ENCODE measurements at places on chromosomes 16 and 17.
A peak's percentile ranks its signal among the peaks of the same experiment; 100 is the strongest.

DNA sequence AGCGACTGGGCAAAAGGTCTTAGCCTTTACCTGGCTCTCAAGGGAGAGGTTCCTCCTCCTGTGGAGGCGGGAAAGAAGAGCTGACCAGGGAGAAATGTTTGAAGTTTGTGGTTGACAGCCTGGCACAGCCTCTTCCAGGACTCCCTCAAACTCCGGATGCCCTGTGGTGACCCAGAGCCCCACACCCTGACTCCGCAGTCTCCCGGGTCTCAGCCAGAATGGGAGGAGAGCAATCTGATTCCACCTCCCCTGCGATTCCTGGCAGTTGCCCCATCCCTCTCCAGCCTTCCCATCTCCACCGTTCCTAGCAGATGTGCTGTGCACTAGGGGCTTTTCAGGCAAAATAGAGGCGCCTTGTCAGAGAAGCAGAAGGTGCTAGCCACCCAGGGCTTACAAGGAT lies 5.5 kb upstream of the DNAI2 start:
- DNase-seq, result no peak

- no peak for DNase-seq
Observed at GRCh38 chr16:21610766-21611165, 11.4 kb downstream of the METTL9 start.

- DNase-seq, result no peak
Observed at GRCh38 chr17:5971969-5972368, 98.2 kb upstream of the WSCD1 start.

DNA sequence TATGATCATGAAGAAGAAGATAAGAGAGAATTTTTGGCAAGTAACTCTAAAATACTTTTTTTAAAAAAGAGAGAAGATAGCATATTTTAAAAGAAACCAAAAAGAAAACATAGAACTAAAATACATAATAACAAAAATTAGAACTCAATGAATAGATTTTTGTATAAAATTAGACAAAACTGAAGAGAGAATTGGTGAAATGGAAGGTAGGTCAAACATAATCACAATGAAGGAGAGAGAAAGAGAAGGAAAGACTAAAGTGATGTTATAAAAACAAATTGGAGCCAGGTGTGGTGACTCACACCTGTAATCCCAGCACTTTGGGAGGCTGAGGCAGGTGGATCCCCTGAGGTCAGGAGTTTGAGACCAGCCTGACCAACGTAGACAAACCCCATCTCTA lies 211.5 kb downstream of the AXIN2 start:
- DNase-seq, result no peak

DNA sequence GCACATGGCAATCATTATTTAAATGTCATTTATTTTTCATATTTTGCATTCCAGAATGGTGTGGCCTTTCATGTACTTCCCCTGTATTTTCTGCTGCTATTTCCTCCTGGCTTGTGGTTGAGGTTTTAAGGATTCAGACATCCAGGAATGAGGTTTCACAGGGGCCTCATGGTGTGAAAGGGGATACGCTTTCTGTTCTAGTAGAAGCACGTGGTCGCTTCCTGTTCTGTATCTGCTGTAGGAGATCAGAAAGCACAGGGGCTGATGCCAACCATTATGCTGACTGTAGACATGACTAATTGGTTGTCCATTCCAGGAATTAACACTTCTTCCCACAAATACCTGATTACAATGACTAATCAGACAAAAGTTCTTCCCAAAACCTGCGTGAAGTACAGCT lies 405.9 kb downstream of the SHISA9 start:
- DNase-seq, result no peak

DNA sequence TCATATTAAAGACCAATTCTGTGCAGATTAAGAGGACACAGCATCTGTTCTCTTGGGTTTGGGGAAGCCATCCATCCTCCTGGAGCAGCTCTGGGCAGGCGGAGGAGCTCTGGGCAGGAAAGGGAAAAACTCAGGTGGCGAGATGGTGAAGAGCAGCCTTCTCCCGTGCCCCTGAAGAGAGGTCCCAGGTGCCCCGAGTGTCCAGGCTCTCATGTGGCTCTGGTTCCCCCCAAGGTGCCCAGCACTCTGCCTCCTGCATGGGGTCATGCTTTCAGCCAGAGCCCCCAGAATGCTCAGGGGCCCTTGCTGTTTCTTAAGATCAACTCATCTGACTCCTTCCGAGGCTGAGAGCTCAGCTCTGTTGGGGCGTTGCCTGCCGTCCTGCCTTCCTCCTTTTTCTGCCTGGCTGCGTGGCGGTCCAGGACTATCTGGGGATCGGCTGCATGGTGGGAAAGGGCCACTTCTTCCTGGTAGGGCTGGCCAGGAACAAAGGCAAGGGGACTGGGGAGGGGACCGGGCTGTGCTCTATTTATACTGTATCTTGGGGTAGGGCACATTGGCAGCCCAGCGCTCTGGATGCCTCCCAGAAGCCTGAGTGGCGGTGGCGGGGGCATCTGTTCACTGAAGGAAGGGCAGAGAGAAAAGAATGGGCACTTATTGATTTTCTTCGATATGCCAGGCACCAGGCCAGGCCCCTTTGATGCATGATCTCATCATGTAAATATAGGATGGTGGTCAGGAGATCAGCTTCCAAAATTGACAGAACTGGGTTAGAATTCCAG lies 103.2 kb upstream of the SDK2 start:
- no peak for DNase-seq

- no peak for DNase-seq
Observed at GRCh38 chr16:10682604-10683003, 12.1 kb downstream of the TEKT5 start.

- DNase-seq, result peak; percentile 76
Observed at GRCh38 chr17:48148854-48149786, 41.6 kb downstream of the SNX11 start.

GRCh38 chr17:75869282-75870141 lies 8.9 kb downstream of the TRIM47 start:
- DNase-seq, result no peak

DNA sequence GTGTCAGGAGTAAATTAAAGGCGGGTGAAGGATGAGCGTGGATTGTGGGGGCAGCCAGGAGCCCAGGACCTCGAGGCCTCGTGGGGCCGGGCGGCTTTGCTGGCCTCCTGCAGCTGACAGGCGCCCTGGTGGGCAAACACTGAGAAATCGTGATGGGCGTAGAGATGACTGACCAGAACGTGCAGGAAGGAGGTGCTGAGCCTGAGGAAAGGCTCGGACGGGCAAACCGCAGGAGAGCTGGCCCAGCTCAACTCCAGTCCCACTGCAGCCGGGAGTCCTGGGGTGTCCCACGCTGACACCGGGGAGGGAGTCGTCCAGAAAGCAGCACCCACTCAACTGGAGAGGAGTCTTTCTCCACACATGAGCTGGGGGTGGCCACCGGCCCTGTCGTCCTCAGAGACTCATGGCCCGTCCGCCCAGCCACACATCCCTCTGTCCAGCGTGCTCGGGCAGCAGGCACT lies 36.9 kb downstream of the METRNL start:
- no peak for DNase-seq

DNA sequence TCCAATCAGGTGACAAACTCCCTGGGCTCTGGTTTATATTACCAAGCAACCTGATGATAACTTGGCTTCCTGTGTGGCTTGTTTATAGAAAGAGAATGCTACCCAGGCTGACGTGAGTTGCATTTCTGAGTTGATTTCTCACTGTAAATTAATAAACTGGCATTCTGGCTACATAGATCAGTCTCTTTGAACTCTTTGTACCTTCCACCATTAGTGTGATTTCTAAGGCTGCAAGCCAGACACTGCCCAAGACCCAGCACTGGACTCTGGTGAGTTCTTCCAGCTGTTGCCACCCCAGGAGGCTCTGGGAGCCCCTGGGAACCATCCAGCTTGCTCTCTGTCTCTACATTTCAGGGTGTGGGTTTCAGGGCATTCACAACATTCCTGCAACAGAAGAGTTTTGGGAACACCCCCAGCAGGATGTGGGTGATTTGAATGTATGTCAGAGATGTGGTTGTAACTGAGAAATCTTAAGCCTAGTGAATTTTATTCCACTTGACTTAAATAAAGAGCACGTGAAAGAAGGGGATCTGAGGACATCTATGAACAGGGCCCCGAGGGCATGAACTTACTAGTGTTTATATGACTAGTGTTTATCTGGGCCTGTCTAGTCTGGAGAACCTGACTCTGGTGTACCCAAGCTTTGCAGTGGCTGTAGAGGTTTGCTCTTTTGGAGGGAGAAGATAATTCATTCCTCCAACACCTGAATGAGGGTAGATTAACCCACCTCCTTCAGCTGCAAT lies 30.3 kb upstream of the LRRC37A start:
- DNase-seq, result no peak

DNA sequence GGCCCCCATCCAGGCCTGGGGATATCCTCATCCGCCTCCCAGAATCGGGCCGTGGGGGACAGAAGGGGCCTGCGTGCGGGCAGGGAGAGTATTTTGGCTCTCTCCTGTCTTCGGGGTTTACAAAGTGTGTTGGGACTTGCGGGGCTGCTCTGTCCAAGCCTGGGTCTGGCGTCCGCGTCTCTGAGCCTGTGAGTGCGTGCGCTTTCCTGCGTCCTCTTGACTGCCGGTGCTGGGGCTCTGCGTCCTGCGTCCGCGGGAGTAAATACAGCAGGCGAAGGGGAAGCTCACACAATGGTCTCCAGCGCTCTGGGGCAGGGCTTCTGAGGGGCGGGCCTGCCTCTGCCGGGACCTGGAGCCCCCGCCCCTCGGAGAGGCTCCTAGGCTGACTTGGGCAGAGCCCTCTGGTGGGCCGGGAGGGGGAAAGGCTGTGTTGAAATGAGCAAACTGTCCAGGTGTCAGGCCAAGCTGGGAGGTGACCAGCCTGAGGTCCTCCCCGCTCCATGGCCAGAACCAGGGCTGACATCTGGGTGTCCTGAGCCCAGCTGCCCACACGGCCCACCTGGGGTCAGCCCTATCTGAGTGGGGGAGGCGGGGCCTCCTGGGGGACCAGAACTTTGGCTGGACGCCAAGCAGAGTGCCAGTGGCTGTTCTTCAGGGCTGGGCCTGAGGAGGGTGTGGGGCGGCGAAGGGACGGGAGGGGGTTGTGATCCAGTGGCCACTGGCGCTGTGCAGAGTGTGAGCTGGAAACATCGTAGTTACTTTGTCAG lies 233.6 kb downstream of the SEC14L1 start:
- peak; percentile 90 for DNase-seq

DNA sequence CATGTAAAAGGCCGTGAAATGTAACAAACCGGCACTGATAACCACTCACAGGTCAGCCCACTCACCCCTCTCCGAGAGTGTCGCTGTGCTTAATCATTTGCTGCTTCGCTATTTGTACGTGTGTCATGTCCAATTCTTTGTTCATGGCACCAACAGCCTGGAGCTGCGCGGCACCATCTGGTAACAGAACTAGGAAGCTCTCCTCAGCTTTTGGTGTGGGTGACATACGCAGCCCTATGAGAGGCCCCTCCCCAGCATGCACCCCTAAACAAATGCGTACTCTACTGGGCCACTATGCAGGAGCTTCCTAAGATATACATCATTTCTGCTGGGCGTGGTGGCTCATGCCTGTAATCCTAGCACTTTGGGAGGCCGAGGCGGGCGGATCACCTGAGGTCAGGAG lies 2.3 kb upstream of the PECAM1 start:
- no peak for DNase-seq

- DNase-seq, result peak; percentile 70
Observed at GRCh38 chr17:38748149-38748891, at the start of gene PCGF2. Gene PCGF2, minus strand, starts transcription at chr17:38748336. Its CDS starts 7,934 bp downstream, at chr17:38740402.

DNA sequence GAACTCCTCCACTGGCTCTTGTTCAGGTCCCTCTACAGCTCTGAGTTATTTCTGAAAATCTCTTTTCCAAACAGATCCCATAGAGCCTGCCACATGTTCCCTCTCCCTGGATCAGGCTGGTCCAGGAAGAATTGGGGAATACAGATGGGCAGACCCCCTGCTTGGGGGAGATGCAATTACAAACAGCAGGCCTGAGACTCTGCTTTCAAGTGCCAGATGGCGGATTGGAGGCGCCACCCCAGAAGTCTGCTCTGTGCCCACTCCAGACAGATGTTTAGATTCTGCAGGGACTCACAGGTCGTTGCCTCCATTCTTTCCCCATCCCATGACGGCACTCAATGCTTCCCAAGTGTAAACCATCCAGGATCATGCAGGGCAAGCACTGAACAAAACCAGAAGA lies 316.6 kb downstream of the SLC39A11 start:
- DNase-seq, result no peak

DNA sequence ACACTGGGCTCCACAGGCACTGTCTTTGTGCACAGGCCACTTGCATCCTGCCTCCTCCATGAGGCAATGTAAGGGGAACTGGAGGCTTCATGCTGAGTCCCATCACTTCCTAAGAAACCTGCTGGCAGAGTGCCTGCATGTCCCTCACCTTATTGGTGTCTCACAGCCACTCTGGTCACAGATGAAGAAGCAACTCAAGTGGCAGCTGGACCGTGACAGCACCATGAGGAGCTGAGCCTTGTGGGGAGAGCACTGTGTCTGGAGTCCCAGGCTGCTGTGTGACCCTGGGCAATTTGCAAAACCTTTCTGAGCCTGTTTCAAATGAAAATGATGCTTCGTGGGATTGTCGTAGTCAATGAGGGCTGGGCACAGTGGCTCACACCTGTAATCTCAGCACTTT lies 19.5 kb downstream of the ANKRD40 start:
- DNase-seq, result no peak

GRCh38 chr16:59887856-59888255 lies 1153.7 kb upstream of the GOT2 start:
- no peak for DNase-seq

- no peak for DNase-seq
Observed at GRCh38 chr17:61404663-61404912, 4.9 kb downstream of the TBX2 start.

DNA sequence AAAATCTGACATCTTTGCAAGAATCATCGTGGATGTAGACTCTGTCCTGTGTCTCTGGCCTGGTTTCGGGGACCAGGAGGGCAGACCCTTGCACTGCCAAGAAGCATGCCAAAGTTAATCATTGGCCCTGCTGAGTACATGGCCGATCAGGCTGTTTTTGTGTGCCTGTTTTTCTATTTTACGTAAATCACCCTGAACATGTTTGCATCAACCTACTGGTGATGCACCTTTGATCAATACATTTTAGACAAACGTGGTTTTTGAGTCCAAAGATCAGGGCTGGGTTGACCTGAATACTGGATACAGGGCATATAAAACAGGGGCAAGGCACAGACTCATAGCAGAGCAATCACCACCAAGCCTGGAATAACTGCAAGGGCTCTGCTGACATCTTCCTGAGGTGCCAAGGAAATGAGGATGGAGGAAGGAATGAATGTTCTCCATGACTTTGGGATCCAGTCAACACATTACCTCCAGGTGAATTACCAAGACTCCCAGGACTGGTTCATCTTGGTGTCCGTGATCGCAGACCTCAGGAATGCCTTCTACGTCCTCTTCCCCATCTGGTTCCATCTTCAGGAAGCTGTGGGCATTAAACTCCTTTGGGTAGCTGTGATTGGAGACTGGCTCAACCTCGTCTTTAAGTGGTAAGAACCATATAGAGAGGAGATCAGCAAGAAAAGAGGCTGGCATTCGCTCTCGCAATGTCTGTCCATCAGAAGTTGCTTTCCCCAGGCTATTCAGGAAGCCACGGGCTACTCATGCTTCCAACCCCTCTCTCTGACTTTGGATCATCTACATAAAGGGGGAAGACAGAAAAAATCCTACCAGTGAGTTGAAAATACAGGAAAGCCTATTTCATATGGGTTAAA lies at the start of gene G6PC1:
TSS of gene G6PC1 (plus strand) at position 340 of the 872 bp plus-strand sequence. CDS start at position 418, 78 bp downstream.
- DNase-seq, result no peak

All from HEK293T (cell line).